Heart right ventricle (tissue), 16 donors: ENCODE measurements at places on chromosomes 12 and 14.

DNA sequence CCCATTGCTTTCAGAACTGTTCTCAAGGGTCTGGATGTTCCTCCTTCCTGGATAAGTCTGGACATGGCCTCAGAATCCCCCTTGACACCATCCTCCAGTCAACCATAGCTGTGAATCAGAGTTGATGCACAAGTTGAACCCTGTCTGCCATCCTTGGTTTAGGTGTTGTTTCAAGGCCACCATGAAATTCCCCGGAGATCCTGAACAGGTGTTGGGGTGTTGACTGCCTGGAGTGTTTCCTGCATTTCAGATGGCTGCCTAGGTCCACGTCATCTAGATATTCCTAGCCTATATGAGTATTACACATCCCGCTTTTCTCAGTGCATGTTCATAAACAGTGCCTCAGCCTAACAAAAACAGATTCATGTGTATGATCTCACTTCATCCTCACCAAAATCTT, 86.7 kb upstream of the PWP1 start:
- H3K4me1 ChIP-seq = no peaks in the 10 kb centered on the region
- H3K27me3 ChIP-seq = no peaks in the 10 kb centered on the region
- no peak overlapping the region for H3K27ac ChIP-seq
- no peak overlapping the region for H3K4me3 ChIP-seq
- no peak for DNase-seq

DNA sequence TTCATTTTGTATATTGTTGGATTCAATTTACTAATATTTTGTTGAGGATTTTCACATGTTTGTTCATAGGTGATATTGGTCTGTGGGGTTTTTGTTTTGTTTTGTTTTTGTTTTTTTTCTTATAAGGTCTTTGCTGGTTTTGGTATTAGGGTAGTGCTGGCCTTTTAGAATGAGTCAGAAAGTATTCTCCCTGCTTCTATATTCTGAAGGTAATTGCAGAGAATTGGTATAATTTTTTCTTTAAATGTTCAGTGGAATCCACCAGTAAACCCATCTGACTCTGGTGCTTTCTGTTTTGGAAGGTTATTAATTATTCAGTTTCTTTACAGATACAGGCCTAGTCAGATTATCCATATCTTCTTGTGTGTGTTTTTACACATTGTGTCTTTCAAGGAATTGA, 8.9 kb downstream of the TOGARAM1 start:
- H3K4me3 ChIP-seq = no peak overlapping the region
- no peaks in the 10 kb centered on the region for H3K36me3 ChIP-seq
- peaks cover 32% of the 10 kb centered on the region for H3K4me1 ChIP-seq
- no peaks in the 10 kb centered on the region for H3K27me3 ChIP-seq
- no peak overlapping the region for H3K27ac ChIP-seq

GRCh38 chr14:68774771-68775613, 17.9 kb downstream of the ZFP36L1 start:
- no peaks in the 10 kb centered on the region for H3K36me3 ChIP-seq
- no peak overlapping the region for H3K4me3 ChIP-seq
- H3K4me1 ChIP-seq = peaks cover 57% of the 10 kb centered on the region
- H3K27me3 ChIP-seq = no peaks in the 10 kb centered on the region

- H3K4me1 ChIP-seq = peaks cover 60% of the 10 kb centered on the region
- peak overlapping the region; percentile 76 for H3K27ac ChIP-seq
- no peak for DNase-seq
- H3K27me3 ChIP-seq = no peaks in the 10 kb centered on the region
- no peaks in the 10 kb centered on the region for H3K36me3 ChIP-seq
- no peak overlapping the region for H3K4me3 ChIP-seq
Measured at GRCh38 chr14:68781161-68782021, 11.5 kb downstream of the ZFP36L1 start.

DNA sequence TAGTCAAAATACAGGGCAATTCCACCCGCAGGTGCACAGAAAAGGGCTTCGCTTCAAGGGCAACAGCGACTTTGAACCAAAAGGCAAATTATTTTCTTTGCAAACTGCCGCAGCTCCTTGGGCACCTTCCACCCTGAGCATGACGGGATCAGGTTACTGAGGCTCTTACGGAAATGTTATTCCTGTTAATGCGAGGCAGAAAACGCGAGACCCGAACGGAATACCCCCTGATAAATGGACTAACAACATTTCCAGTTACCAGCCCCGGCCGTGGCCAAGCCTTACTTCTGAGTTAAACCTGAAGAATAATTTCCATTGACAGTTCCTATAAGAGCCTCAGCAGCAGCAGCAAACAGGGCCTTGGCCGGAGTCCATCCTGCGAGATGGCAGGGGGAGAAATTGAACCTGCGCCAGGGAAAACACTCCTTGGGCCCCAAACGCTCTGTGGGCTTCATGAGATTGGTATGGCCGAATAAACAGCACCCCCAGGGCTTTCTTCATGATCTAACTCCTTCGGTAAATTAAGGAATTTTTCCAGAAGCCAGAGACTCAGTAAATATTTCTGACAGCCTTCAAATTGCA, 70.0 kb upstream of the DICER1 start:
- no peak overlapping the region for H3K27ac ChIP-seq
- H3K4me1 ChIP-seq = no peaks in the 10 kb centered on the region
